Endothelial cell of umbilical vein (primary cell): ENCODE measurements at places on chromosomes 16 and 17. TPM values are rescaled to one million over a fixed set of nuclear protein-coding genes. Genes with fewer than 3 reads are reported as not detected.

GRCh38 chr16:89485701-89486246 lies 4.6 kb downstream of the ANKRD11 start:
- no peak for DNase-seq

- DNase-seq: no peak
These were observed 13.7 kb downstream of the GUCY2D start for GRCh38 chr17:8015957-8016631.

GRCh38 chr16:68767581-68767980 lies 30.5 kb downstream of the CDH1 start:
- no peak for DNase-seq

ADAD2 gene
- not detected in 2 replicates for total RNA-seq

TMEM220 gene
- 10.4 and 11.2 TPM in 2 replicates for total RNA-seq
